ENCODE measurements at places on chromosomes 16 and 17.

DNA sequence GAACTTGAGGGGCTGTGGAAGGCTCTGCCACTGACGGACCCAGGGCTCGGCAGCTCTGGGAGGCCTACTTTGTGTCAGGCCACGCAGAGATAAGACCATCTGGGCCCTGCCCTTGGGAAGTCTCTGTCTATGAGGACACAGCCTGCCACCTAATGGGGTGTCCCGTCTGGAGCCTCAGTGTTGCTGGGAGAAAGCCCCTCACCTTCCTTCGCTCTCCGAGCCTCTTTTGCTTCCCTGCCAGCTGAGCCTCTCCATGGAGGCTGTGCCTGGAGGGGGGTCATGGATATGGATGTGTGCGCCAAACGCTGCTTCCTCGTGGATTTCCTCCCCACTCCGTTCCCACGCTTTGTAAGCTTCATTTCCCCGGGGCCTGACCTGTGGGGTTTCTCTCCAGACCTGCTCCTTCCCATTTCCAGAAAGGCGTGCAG lies 228.8 kb downstream of the SEC14L1 start:
- no peak for DNase-seq

- no peak for DNase-seq
Observed at GRCh38 chr16:49643429-49644144, 212.3 kb downstream of the ZNF423 start.

DNA sequence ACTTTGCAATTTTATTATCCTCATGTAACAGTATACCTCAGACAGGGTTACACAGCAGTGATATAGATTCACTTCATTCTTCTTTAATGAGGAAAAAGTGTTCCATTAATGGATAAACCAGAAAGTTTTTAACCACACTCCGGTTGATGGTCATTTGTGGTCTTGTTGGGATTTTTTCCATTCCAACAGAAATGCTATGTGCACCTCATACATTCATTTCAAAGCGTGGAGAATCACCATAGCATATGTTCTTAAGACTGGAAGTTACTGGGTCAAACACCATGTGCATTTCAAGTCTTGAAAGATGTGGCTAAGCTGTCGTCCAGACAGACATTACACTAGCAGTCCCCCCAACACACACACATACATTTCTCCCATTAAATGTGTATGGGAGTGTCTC lies 245.8 kb upstream of the CDH5 start:
- DNase-seq: no peak

DNA sequence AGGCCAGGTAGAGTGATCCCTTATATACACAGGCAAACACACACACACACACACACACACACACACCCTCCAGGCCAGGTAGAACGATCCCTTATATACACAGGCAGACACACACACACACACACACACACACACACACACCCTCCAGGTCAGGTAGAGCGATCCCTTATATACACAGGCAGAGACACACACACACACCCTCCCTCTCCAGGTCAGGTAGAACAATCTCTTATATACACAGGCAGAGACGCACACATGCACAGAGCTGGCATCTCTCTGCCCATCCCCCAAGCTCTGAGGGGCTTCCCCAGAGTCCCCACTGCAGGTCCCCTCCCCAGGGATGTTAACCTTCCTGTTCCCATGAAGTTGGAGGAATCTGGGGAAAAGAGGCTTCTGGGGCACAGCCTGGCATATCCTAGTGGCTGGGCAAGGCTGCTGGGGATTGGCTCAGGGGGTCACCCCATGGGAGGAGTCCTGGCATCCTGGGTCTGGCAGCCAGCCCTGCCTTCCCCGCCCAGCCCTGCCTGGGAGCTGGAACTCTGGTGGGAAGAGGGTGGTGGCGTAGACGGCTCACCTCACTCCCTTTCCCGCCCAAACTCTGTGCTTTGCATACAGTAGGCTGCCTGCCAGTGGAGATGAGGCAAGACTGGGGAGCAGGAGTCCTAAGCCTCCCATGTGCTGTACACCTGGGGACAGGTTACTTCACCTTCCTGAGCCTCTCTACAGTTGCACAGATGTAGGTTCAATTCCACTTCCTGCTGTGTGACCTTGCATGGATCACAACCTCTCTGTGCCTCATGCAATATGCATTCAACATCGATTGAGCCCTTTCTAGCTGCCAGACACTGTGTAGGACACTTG lies 41.8 kb downstream of the TEKT5 start:
- DNase-seq: no peak

GRCh38 chr16:69611103-69611640 lies 45.4 kb downstream of the NFAT5 start:
- no peak for DNase-seq

All from SHP77 treated with DMSO at 0.1 percent for 48 hours (cell line).